Osteocyte (in vitro differentiated cells): ENCODE measurements at places on chromosomes 1 and 21. TPM values are rescaled to one million over a fixed set of nuclear protein-coding genes. Genes with fewer than 3 reads are reported as not detected.

GBP3 gene
- total RNA-seq, result 16.2 and 18.3 TPM in 2 replicates

CASQ1 gene
- total RNA-seq, result not detected in 2 replicates

SERPINC1 gene
- 0.40 TPM in 1 of 2 replicates, not detected in the other for total RNA-seq

ZBTB7B gene
- total RNA-seq, result 34.4 and 37.8 TPM in 2 replicates

ADGRB2 gene
- total RNA-seq, result 8.2 and 8.4 TPM in 2 replicates

TTLL7 gene
- total RNA-seq, result 6.8 and 8.6 TPM in 2 replicates

FOXO6 gene
- 0.81 and 0.99 TPM in 2 replicates for total RNA-seq

BMP8A gene
- not detected in 2 replicates for total RNA-seq

GRCh38 chr1:207983044-207983635 is 72.2 kb upstream of the CD34 start:
- H3K4me1 ChIP-seq, result peaks cover 7% of the 10 kb centered on the region
- H3K4me3 ChIP-seq, result no peak overlapping the region
- H3K27ac ChIP-seq, result no peak overlapping the region

DNA sequence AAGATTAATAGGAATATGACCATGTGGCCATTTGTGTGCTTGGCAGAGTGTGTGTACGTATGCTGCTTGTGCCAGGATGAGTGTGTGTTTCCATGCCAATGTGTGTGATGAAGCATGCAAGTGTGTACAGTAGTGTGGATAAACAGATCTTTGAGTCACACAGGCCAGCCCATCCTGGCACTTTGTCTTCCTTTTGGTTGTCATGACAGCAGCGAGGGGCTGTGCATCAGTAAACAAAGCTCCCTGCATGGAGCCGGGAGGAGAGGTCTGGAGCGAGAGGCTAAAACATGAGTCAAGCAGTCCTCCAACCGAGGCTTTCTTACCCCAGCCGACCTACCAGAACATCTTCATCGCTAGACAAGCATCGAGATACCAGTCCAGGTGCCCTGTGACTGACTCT is 221.2 kb downstream of the CACNA1E start:
- no peak overlapping the region for H3K4me3 ChIP-seq
- no peaks in the 10 kb centered on the region for H3K4me1 ChIP-seq
- H3K36me3 ChIP-seq, result no peaks in the 10 kb centered on the region
- H3K27ac ChIP-seq, result no peak overlapping the region

DNA sequence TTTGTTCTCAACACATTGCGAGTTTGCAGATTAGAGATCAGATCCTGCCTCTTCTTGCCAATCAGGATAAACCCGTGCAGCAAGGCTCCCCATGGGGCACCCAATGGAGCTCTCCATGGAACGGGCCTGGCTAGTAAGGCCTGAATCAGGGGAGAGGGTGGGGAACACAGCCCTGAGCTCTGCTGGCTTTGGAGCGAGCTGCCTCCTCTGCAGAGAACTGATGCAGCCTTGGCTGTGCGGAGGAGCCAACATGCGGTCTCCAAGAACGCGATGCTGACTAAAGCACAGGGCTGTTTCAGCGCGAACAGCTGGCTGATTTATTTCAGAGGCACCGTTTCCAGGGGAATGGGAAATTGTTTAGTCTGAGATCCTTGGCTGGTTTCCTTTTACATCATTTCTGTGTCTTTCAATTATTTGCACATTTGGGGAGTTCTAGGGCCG is 139.7 kb downstream of the TSEN15 start:
- no peaks in the 10 kb centered on the region for H3K4me1 ChIP-seq
- no peaks in the 10 kb centered on the region for H3K36me3 ChIP-seq
- peaks cover 10% of the 10 kb centered on the region for H3K27me3 ChIP-seq
- DNase-seq, result no peak
- no peak overlapping the region for H3K27ac ChIP-seq

- no peak overlapping the region for H3K27ac ChIP-seq
- H3K4me1 ChIP-seq, result no peaks in the 10 kb centered on the region
- no peaks in the 10 kb centered on the region for H3K27me3 ChIP-seq
- DNase-seq, result no peak
Measured at GRCh38 chr1:203017692-203018091, 8.6 kb upstream of the PPFIA4 start.

GRCh38 chr1:59596956-59597355 is 217.8 kb upstream of the HOOK1 start:
- no peak overlapping the region for H3K27ac ChIP-seq
- no peaks in the 10 kb centered on the region for H3K27me3 ChIP-seq
- peaks cover 9% of the 10 kb centered on the region for H3K4me1 ChIP-seq
- H3K4me3 ChIP-seq, result no peak overlapping the region
- DNase-seq, result no peak

DNA sequence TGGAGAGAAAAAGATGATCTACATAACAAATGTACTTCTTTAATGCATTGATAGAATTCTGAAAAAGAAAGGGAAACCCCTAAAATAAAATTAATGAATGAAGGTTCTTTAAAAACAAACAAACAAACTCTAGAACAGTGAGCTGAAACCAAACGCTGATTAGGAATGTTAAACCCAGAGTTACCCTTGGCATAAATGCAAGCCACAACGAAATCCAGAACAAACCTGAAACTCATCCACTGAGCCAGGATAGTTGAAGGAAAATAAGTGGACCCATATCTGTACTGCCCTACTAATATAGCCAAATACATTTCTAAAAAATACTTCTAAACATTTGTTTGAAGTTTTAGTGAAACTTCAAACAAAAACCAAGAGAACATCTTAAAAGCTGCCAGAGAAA is 505.3 kb downstream of the TTLL7 start:
- H3K4me3 ChIP-seq, result no peak overlapping the region
- H3K36me3 ChIP-seq, result no peaks in the 10 kb centered on the region
- no peaks in the 10 kb centered on the region for H3K4me1 ChIP-seq
- DNase-seq, result no peak
- H3K27me3 ChIP-seq, result no peaks in the 10 kb centered on the region
